H9 (cell line): ENCODE measurements at places on chromosomes 13 and 19.

DNA sequence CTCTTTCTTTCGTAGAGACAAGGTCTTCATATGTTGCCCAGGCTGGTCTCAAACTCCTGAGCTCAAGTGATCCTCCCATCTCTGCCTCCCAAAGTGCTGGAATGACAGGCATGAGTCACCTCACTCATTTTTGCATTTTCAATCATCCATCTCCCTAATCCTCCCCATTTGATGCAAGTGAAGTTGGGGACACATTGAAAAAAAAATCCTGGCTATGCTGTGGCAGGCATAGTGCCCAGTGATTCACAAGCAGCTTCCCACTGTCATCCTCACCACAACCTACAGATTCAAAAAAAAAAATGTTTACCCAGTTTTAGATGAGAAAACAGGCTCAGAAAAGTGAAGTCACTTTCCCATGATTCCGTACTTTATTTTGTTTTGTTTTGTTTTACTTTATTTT lies 44.7 kb upstream of the USP29 start:
- no peaks in the 10 kb centered on the region for H3K27me3 ChIP-seq
- DNase-seq = no peak
- H3K4me1 ChIP-seq = no peaks in the 10 kb centered on the region
- no peak overlapping the region for H3K27ac ChIP-seq

DNA sequence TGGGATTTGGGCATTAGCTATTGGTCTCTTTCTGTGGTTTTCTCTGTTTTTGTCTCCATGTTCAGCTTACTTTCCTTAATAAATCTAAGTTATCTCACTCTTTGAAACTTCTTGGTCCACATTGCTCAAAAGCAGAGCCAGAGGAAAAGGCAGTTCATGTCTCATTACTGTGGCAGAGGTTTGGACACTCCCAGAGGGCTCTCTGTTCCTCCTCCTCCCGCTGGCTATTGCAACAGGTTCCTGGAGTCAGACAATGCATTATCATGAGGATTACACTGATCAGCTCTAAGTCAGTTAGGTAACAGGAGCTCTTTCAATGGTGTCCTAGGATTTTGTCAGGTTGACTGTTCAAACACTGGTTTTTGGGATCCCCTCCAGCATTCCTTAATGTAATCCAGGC lies 298.8 kb downstream of the NDFIP2 start:
- no peak overlapping the region for H3K27ac ChIP-seq
- H3K4me1 ChIP-seq = no peaks in the 10 kb centered on the region; the same call in 1 of the 2 replicates
- no peaks in the 10 kb centered on the region for H3K36me3 ChIP-seq

- no peaks in the 10 kb centered on the region for H3K36me3 ChIP-seq
- H3K4me3 ChIP-seq = no peak overlapping the region
- H3K27me3 ChIP-seq = no peaks in the 10 kb centered on the region
- no peaks in the 10 kb centered on the region for H3K4me1 ChIP-seq
Observed at GRCh38 chr13:72221276-72221962, 354.4 kb upstream of the DACH1 start.

- DNase-seq = no peak
- no peak overlapping the region; the same call in 2 of the 3 replicates for H3K4me3 ChIP-seq
- no peaks in the 10 kb centered on the region for H3K4me1 ChIP-seq
- H3K36me3 ChIP-seq = peaks cover 50% of the 10 kb centered on the region; the same call in 2 of the 3 replicates
- H3K27me3 ChIP-seq = no peaks in the 10 kb centered on the region
Observed at GRCh38 chr19:47143322-47144073, 12.9 kb downstream of the SAE1 start.

DNA sequence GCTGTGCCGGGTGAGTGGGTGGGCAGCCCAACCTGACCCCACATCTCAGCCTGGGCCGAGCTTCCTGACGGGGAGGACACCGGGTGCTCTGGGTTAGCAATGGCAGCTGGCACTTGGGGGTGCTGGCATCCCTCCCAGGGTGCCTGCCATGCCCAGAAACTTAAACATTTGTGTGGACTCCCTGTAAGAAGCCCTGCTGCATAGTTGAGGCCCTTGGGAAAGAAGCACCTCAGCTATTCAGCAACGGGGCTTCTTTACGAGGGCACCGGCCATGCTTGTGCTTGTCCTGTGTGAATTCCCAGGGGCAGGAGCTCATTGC lies 33.8 kb upstream of the MEDAG start:
- peaks cover 6% of the 10 kb centered on the region; the same call in 1 of the 2 replicates for H3K36me3 ChIP-seq
- H3K4me3 ChIP-seq = no peak overlapping the region
- H3K4me1 ChIP-seq = no peaks in the 10 kb centered on the region; the same call in none of the 2 replicates
- H3K27ac ChIP-seq = no peak overlapping the region
- no peak for DNase-seq
- H3K27me3 ChIP-seq = no peaks in the 10 kb centered on the region; the same call in 1 of the 2 replicates

DNA sequence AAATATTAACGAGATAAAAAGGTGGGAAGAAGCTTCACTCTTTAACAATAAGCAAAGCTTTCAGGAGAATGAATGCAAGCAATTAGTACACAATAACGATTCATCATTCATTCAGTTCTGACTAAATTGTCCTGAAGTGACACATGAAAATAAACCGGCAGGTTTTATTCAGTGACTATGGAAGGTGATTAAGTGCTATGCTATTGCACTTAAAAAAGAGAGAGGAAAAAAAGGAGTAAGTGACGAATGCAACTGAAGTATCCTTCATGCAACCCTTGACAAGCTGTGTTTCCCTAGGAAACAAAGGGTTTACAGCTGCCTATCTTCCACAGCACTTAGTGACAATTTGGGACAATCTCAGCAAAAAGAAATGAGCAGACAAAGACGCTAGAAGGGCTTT lies 1.4 kb downstream of the LIG4 start:
- no peaks in the 10 kb centered on the region for H3K4me1 ChIP-seq
- H3K36me3 ChIP-seq = peaks cover 9% of the 10 kb centered on the region
- peak overlapping the region; percentile 72 for H3K4me3 ChIP-seq
- no peak for DNase-seq
- no peaks in the 10 kb centered on the region for H3K27me3 ChIP-seq

DNA sequence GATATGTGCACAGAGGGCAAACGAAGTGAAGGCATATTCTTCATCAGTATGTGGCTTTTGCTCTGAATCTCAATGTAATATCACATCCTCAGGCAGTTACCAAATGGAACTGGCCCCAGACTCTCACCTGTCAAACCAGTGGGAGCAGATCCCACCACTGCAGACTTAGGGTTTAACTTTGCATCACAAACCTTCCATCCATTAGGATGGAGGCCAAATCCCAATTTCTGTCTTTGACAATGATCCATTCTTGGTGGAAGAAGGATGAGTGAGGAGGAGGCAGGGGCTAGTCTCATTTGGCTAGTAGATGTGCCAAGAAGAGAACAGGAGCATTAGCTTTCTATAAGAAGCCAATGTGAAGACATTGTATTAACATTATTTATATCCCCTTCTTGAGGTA lies 413.5 kb upstream of the SPRY2 start:
- no peak overlapping the region for H3K27ac ChIP-seq
- H3K36me3 ChIP-seq = no peaks in the 10 kb centered on the region
- H3K4me3 ChIP-seq = no peak overlapping the region
- no peaks in the 10 kb centered on the region for H3K4me1 ChIP-seq
- no peak for DNase-seq

DNA sequence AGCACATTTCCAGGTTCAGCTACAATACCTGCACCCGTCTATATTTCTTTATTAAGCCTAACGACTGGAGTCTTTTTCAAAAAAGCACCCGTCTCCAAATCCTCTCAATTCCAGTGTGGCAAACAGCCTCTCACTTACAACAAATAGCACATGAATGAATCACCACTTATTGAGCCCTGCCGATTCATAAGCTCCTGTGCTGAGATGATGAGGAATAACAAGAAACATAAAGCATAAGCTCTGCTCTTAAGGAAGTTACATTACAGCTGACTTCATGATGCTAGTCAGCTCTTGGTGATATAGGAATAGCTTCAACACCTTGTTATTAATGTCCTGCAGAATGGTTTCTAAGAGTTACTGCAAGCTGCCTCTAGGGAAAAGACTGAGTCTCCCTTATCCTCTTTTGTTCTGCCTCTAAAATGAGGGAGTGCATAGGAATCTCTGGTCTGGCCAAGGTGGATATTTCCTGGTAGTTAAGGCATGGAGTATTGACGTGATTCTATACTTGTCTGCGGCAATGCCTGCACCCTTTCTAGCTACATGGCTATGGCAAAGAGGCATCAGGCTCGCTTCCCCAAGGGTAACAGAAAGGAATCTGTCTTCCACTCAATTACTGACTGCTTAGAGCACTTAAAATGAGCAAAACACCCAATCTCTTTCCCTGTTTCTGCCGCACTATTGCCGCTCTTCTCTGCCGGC lies 195.7 kb downstream of the KLF12 start:
- no peak overlapping the region for H3K4me3 ChIP-seq
- DNase-seq = no peak
- H3K27me3 ChIP-seq = no peaks in the 10 kb centered on the region

GRCh38 chr13:60164234-60164889 lies 634 bp upstream of the DIAPH3 start:
- H3K4me3 ChIP-seq = peak overlapping the region; percentile 90
- no peak for DNase-seq
- peak overlapping the region; percentile 94 for H3K27ac ChIP-seq

DNA sequence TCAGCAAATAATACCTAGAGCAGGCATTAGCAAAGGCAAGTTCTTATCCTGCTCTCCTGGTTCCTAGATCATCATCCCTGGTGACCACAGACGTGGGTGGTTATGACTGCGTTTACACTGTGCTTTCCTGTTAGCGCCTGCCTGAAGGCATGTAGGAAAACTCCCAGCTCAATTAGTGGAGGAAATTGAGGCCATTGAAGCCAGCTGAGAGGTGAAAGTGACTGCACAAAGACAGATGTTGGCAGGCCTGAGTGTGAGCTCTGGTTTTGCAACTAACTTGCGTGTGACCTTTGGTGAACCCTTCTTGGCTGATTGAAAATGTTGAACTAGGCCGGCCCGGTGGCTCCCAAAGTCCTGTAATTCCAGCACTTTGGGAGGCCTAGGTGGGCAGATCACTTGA lies 17.5 kb upstream of the NWD1 start:
- DNase-seq = no peak
- H3K36me3 ChIP-seq = no peaks in the 10 kb centered on the region
- H3K4me1 ChIP-seq = no peaks in the 10 kb centered on the region
- no peak overlapping the region for H3K27ac ChIP-seq

DNA sequence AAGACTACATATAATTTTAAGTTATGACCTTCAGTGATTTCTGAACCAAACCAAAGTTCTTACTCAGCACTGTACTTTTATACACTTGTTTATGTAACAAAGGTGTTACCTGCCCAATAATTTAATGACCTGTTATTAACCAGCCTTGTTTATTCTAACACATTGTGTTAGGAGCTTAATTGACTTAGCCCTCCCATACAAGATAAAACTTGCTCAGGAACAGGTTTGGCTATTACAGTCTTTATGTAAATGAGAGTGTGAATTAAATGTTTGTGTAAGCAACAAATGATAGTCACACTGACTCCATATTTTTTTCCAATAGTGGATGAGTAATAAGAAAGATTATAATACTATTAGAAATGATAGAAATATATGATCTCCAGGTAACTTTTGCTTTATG lies 51.8 kb upstream of the MYCBP2 start:
- H3K36me3 ChIP-seq = no peaks in the 10 kb centered on the region
- H3K27ac ChIP-seq = no peak overlapping the region
- peaks cover 4% of the 10 kb centered on the region; the same call in 1 of the 2 replicates for H3K4me1 ChIP-seq
- DNase-seq = no peak

DNA sequence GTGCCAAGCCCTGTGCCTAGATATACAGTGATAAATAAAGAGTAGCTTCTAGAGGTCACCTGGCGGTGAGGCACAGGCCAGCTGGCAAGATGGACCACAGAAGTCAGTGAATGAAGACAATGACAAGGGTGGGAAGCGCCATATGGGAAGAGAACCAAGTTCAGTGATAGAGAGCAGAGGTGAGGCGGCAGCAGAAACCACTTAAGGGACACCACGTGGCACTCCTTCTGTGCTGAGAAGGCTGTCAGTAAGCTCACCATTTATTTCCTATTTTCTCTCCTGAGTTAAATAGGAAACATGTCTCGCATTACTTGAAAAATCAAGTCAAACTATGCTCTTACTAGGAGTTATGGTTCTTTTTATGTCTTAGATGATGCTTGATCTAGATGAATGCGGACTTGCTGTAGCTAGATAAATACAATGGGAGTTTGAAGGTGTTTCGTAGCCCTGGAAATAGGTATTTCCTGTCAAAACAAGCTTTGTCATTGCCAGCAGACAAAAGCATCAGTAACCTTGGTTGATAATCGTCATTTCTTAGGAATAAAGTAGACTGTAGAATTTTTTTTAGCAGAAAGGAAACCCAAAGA lies 17.8 kb downstream of the ALOX5AP start:
- no peaks in the 10 kb centered on the region for H3K27me3 ChIP-seq
- no peaks in the 10 kb centered on the region for H3K36me3 ChIP-seq
- no peak for DNase-seq
- no peak overlapping the region for H3K27ac ChIP-seq

DNA sequence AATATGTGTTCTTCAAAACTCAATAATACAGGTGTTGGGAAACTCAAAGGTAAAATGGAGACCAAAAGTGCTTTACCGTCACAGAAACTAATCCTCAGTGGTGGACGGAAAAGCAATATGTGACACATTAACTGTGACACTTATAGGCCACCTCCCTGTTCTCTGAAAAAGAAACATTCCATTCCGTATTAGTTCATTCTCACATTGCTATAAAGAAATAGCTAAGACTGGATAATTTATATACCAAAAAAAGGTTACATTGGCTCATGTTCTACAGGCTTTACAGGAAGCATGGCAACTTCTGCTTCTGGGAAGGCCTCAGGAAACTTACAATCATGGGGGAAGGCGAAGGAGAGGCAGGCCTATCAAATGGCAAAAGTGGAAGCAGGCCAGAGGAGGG lies 435.3 kb upstream of the HTR2A start:
- H3K4me1 ChIP-seq = no peaks in the 10 kb centered on the region
- no peaks in the 10 kb centered on the region for H3K36me3 ChIP-seq
- no peak for DNase-seq
- H3K4me3 ChIP-seq = no peak overlapping the region
- no peaks in the 10 kb centered on the region for H3K27me3 ChIP-seq

GRCh38 chr19:23222998-23223652 lies 27.1 kb downstream of the ZNF724 start:
- H3K27me3 ChIP-seq = no peaks in the 10 kb centered on the region
- H3K36me3 ChIP-seq = peaks cover 97% of the 10 kb centered on the region
- no peak overlapping the region for H3K4me3 ChIP-seq
- no peak overlapping the region for H3K27ac ChIP-seq
- H3K4me1 ChIP-seq = no peaks in the 10 kb centered on the region

- H3K4me1 ChIP-seq = no peaks in the 10 kb centered on the region; the same call in 1 of the 2 replicates
- H3K27me3 ChIP-seq = no peaks in the 10 kb centered on the region
- H3K36me3 ChIP-seq = no peaks in the 10 kb centered on the region
- no peak for DNase-seq
Observed at GRCh38 chr13:38670627-38671026, 16.2 kb upstream of the FREM2 start.

DNA sequence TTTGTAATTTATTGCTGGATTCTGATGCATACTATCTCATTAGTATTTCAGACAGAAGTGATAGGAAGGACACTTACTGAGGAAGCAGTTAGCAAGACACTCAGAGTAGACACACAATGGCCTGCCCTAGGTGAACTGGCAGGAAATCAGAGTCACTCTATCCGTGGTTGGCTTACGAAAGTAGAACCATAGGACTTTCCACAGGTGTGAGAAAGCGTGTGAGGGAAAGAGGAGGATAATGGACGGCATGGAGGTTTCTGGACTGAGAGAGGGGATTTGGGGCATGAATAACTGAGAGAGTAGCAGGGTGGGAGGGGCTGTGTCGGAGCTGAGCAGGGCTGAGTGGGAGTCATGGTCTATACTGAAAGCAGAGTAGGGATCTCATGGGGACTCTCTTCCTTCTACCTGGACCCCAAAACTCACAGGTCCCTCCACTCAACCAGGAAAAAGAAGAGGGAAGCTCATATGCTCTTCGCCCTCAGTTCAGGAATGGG lies 18.7 kb upstream of the EID2 start:
- H3K4me3 ChIP-seq = no peak overlapping the region
- H3K36me3 ChIP-seq = no peaks in the 10 kb centered on the region
- no peak for DNase-seq
- no peaks in the 10 kb centered on the region for H3K4me1 ChIP-seq
- H3K27me3 ChIP-seq = no peaks in the 10 kb centered on the region
- H3K27ac ChIP-seq = no peak overlapping the region
